ENCODE measurements at places on chromosomes 6 and 20.

DNA sequence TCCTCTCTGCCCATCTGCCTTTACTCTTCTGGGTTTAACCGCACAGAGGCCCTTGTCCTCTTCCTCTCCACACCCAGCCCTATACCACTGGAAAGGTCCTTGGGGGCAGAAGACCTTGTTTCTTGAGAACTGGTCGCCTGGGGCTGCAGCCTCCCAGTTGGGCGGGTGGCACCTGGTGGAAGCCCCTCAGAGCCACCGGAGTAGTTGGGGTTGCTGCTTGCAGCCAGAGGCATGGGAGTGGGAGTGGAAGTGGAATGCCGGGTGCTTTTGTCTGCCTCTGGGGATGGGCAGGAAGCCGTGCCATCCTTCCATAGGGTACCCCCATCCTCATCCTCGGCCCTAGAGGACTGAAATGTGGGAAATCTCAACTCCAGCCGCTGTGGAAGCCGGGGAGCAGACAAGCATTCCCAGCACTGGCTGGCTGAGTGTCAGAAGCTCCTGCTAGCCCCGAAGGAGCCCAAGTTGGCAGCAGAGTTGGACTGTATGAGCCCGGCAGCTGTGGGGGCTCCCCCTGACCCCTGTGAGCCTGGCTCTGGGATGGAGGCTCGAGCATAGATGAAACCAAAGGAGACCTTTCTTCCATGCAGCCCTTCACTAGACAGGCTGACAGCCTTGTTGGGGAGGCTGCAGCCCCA lies 1.2 kb downstream of the VSTM2L start:
- DNase-seq, result no peak

DNA sequence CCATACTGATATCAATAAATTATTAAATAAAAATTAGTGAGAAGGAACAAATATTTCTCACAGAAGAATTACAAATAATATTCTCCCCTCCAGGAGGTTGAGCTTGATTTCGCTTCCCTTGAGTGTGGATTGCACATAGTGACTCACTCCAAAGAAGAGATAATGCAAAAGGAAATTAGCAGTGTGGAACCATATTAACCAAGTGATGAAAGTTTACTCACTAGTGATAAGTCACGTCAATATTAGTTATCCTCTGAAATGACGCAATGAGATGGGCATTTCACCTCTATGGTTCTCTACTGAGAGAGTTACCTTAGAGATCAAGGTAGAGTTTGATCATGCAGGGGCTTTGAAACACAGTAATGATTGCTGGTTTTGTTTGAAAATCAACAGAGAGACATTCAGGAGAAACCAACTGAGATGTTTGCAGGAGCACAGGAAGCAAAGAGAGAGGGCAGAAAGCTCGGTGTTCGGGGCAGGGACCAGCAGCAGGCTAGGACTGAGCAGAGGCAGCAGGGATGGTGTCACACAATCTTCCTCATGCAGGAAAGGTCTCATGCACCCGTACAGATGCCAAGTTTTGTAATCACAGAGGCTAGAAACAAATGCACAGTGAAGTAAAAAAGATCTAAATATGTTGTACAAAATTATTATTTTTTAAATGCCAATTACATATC lies 634.5 kb downstream of the QKI start:
- peak; percentile 80 for DNase-seq

- DNase-seq, result peak; percentile 63
Measured at GRCh38 chr6:160791981-160792418, 90.0 kb downstream of the PLG start.

DNA sequence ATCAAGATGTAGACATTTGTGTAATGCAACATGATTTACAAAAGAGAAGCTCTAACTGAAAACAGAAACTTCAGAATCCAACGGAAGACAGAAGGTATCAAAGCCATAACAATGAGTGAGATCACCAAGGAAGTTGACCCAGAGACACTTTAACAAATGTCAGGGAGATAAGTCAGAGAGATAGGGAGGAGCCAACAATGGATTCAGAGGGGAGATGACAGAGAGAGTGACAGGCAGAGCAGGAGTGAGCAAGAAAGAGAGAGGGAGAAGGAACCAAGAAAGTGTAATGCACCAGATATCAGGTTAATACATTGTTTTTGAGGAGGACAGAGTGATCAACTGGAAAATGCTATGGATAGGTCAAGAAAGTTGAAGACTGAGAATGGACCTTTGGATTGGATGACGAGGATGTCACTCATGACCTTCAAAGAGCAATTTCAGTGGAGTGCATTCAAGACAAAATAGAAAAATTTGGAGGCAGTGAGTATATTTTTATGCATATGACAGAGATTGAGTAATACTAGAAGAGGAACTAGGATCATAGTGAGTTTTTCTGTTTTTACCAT lies 86.6 kb downstream of the TRDN start:
- DNase-seq, result no peak

- DNase-seq, result no peak
Measured at GRCh38 chr6:140586426-140587061, 1212.1 kb upstream of the CITED2 start.

DNA sequence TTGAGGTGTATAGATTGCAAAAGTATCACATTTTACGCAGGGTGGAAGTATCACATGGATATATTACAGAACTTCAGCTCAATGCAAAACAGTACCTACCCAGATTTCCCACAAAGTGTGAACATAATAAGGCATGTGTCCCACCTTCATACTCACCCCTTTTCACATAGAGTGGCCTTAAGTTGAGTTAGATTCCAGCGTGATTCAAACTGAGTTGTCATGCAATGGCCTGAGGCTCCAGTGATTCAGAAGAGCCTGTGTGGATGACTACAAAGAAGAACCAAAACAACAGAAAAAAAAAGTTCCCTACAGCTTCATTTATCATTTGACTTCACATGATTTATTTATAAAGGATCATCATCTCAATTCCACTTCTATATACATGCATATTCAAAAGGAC lies 309.7 kb downstream of the SLC35F1 start:
- no peak for DNase-seq

GRCh38 chr6:8831366-8832152 lies 396.2 kb upstream of the SLC35B3 start:
- no peak for DNase-seq

DNA sequence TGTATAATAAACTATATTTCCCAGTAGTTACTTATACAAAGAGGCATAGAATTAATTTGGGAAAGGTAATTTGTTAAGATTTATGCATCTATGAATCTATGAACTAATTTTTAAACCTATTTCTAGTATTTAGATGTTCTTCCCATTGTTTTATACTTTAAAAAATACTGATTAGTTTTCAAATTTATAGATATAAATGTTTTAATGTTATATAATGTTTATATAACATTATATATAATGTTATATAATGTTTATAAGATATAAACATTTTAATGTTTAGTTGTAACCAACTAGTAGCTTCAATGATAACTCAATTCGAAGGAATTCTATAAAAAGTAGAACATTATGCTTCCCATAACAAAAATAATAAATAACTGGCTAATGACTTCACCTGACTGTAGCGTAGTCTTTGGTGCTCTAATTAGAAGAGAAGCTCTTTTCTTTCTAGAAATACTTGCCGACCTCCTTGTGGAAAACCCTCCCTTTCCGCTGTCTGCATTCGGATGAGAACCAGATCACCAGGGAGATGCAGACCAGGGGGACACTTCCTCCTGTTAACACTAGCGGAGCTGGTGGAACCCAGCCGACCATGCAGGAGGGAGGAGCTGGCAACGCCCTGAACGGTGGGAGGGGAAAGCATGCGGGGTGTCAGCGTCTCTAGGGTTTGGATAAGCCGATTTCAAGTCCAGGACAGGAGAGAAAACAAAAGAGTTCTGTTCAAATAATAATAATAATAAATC lies 158.4 kb downstream of the OR2B2 start:
- DNase-seq, result peak; percentile 89

DNA sequence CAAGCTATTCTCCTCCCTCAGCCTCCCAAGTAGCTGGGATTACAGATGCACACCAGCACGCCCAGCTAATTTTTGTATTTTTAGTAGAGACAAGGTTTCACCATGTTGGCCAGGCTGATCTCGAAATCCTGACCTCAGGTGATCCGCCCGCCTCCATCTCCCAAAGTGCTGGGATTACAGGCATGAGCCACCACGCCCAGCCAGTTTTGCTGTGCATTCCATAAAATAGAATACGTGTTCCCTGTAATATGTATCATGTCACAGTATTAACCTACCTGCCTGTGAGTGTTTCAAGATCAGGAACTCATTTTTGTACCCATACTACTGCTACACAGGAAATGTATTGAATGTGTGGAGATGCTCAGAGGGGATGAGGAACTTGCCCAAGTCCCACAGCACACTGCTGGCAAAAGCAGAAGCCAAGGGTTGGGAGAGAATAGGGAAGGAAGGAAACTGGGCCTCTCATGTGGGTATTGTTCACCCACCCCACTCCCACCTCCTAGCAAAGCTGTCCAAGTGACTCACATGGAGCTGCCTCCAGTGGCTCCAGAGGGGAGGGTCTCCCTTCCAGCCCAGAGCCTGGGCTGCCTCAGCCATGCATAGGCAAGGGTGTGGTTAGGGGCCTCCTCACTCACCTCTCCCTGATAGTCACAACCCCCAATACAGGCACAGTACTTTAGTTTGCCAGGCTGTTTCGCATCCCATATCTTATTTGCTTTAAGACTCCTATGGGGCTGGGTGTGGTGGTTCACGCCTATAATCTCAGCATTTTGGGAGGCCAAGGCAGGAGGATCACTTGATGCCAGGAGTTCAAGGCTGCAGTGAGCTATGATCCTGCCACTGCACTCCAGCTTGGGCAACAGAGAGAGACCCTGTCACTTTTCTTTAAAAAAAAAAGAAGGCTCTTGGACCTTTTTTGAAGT lies 9.4 kb downstream of the HM13 start:
- no peak for DNase-seq

DNA sequence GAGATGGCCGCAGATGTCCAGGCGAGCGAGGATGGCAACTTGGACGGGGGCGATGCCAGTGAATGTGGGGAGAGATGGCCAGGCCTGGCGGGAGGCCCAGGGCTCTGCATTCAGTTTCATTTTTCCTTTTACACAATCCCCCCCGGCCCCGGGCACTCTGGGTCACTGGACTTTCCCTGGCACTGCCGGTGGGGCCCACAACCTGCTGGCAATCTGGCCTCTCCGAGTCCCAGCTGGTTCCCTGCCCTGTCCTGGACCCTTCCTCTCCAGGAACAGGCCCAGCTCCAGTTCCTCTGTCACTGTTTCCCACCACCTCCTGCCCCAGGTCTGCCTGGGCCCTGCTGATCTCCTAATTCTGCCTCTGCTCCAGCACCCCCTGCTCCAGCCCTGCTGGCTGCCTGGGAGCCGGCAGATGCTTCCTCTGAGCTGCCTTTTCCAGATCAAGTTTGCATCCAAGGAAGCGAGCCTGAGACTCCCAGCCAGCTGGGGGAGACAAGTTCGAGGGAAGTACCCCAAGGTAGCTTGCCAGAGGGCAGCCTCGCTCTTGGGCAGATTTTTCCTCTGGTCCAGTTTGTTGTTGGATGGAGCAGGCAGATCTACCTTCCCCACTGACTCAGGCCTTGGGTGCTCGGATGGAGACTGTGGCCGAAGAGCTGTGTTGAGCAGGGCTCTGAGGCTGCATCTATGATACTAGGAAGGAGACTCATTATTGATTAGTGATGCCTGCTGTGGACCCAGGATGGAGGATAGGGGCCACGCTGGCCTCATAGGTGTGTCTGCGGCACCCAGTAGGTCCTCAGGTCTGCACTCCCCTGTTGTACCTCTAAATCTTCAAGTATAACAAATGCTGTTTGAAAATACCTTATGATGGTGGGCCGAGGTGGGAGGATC lies 83.2 kb downstream of the CEBPB start:
- no peak for DNase-seq

- peak; percentile 39 for DNase-seq
Measured at GRCh38 chr6:7085911-7086310, 21.9 kb upstream of the RREB1 start.

DNA sequence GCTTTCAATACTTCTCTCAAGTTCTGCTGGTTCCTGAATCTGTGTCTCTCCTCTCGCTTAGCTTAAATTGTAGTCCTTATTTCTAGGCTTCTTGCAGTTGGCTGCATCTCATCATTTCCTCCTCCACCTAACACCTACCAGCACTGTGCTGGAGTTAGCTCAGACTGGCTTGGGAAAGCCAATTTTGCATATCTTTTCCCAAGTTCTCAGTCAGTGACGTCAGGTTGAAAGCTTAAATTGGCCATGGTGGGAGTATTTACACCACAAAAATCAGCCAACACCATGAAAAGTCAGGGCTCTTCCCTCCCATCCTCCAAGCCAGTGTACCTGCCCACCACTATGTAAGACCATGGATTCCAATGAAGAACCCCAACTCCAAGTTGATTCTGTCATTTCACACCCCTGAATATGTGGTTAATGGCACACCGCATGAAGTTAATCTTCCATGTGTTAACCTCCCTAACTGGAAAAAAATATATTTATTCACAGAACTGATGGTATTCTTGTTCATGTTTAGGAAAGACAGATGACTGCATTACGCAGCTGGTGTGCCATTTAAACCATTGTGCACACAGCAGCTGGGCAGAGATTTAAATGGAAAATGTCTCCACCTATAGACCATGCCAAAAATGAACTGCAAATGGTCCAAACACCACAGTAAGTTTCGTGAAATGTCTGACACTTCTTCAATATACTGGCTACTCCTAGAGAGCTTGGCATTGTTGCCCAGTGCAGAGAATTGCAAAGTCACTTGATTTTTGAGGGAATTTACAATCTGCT lies 274.1 kb upstream of the MAP3K7 start:
- no peak for DNase-seq

- no peak for DNase-seq
Measured at GRCh38 chr6:151374036-151374683, 17.2 kb downstream of the ZBTB2 start.

All from kidney tubule cell (primary cell).